ENCODE measurements at places on chromosomes 5 and 9.

GRCh38 chr5:79105868-79106267 lies 5.7 kb upstream of the BHMT start:
- no peak for DNase-seq

GRCh38 chr5:79707535-79707934 lies 17.9 kb downstream of the CMYA5 start:
- DNase-seq: no peak

- no peak for DNase-seq
Observed at GRCh38 chr5:165914456-165914855, 2377.0 kb upstream of the WWC1 start.

- DNase-seq: peak; percentile 99
Observed at GRCh38 chr5:177425801-177426565, 493 bp upstream of the GRK6 start.

DNA sequence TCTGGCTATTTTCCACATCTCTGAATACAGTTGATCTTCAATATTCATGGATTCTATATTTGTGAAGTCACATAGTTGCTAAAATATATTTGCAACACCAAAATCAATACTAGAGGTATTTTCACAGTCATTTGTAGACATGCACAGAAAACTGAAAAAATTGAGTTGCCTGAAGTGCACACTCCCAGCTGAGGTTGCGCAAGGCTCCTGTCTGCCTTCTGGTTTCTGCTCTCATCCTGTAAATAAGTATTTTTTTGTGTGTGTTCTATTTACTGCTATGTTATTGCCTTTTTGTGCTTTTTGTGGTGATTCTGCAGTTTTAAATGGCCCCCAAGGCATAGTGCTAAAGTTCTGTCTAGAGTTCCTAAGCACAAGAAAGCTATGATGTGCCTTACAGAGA lies 371.1 kb upstream of the GRAMD2B start:
- DNase-seq: no peak

DNA sequence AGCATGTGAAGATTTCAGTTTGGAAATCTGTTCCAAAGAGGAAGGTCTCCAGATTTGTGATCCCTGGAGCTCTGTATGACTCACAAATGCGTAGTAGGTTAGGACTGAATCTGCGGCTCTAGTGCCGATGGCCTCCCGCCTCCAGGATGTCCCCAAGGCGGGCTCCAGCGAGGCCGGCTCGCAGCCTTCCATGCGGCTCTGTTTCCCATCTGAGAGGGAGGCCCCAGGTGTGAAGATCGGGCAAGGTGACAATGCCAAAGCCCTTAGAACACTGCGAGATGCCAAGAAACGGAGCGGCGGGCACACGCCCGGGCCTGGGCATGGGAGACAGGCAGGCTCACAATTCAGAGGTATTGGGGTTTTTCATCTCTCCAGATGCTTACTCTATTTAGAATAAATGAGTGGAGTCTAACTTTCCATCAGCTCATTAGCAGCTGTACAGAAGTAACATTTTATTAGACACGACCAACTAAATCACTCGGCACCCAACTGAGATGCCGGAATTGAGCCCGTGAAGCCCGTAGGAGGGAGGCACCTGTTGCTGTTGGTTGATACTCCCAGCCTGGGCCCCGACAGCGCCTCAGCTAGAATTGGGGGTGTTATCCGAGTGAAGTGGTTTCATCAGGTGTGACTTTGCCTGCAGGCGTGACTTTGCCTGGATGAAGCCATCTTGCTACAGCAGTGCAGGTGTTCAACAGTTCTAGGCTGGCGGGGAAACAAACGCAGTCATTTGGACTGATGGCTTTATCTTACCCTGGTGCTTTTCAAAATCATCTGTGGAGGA lies 7.4 kb upstream of the MRPS2 start:
- DNase-seq: no peak

GRCh38 chr5:7503564-7503963 lies 107.6 kb downstream of the ADCY2 start:
- no peak for DNase-seq

- no peak for DNase-seq
Observed at GRCh38 chr5:158135682-158136179, 276.8 kb upstream of the CLINT1 start.

- no peak for DNase-seq
Observed at GRCh38 chr5:178940569-178941360, at the start of gene ZNF454. TSS of gene ZNF454 (plus strand) at chr5:178941198. CDS start at chr5:178942792, 1,594 bp downstream.

DNA sequence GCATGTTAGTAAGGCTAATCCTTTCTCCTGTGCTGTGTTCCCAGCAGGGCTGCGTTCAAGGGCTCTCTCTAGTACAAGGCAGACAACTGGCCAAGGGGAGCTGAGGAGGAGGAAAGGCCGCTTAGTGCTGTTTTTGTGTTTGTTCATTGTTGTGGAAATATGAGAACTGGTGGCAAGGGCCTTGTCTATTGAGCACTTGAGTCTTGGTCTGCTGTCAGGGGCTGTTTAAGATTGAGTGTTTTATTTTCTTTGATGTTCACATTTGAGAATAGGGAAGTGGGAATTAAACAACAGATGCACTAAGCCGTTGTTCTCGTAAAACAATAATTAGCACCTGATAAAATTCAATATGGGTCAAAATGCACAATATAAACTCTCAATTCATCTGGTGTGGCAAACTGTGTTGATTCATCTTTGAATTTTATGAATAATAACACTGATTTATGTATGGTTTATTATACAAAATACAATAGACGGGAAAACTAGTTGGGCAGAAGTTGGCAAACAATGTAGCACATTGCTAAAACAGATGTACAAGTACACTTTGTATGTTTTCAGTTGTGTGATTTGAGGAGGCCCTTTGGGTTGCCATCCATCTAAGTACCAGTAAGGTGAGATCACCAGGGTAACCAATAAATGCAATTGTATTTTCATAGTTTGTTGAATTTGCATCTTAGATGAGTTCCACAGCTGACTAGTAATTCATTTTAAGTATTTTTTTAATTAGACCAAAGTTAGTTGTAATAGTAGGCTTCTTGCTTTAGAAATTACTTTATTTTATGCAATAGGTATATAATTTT lies 97.6 kb upstream of the GRHPR start:
- no peak for DNase-seq

- no peak for DNase-seq
Observed at GRCh38 chr5:167304834-167305469, 986.5 kb upstream of the WWC1 start.

GRCh38 chr5:176577312-176578176 lies 28.4 kb downstream of the CDHR2 start:
- no peak for DNase-seq

- DNase-seq: no peak
Observed at GRCh38 chr5:56686337-56687195, 128.8 kb upstream of the MAP3K1 start.

- DNase-seq: no peak
Observed at GRCh38 chr5:134979416-134979815, 11.7 kb downstream of the CATSPER3 start.

DNA sequence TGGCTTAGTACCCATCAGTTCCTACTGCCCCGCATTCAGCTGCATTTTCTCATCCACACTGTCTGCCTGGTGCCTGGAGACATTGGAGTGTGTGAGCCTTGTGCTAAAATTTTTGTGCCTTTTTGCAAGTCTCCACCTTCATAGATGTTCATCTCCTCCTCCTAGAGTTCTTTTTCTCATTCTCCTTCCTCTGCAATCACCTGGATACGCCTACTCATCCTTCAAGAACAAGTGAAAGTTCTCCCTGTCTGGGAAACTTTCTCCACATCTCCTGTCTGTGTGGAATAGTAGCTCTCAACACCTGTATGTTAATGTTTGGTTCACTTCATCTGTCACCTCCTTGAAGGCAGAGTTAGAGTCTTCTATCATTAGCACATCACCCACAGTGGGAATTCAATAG lies 125.7 kb upstream of the FBXL17 start:
- DNase-seq: no peak

DNA sequence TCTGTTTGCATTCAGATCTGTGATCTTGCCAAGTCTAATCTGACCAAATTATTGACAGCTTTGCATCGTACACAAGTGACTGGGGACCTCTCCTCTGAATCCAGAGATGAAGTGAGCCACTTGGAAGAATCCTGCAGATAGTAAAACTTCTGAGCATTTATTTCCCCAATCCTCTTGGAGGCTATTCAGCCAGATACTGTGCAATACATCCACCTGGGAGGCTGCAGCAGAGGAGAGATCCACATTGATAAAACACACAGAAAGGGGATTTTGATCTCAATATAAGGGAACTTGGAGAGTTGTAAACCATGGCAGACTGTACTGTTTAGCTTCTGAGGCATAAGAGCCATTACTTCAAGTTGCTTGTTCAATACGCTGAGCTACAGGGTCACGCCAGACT lies 654.6 kb downstream of the MTRR start:
- no peak for DNase-seq

DNA sequence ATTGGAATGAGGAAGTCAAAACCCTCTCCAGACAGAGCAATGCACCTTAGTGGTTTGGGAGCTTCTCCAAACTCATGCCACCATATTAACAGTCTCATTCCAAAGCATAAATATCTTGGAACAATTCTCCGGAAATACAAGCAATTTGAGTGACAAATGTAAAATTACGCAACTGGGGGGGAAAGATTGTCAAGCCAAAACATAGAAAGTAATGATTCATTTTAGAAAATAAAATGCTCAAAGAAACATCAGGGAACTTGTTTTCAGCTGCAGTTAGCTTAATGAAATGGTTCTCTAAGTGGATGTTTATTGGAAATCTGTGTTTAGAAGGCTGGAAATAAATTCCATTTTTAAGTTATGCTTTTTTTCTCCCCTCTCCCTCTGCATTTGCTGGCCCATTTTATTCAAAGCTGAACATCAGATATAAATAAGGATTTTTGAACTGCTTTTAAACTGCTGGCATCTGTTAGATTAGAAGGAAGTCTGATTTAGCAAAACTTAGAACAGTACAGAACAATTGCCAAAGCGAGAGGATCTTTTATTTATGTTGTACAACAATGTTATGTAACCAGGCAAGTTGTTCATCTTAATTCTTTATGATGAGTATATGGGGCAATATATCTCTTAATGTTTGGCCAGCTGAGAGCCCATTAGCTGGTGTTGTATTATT lies 551.9 kb downstream of the PRELID2 start:
- no peak for DNase-seq

GRCh38 chr9:81575956-81576355 lies 113.4 kb downstream of the TLE1 start:
- DNase-seq: no peak

DNA sequence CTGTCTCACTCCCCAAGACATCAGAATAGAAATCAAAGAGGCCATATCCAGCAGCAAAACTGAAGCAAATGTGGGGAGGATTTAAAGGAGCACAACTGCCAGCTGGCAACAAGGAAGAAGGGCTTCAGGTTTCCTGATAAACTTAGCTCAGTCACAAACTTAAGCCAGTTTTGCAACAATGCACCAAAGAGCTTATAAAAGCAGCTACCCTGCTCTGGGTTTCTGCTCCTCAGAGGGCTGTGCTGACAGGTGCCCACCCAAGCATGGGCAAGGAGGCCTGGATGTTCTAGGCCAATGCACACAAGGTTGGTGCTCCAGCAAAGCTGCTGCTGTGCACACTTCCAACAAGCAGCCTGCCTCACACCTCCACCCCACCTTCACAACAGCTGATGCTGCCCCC lies 132.9 kb downstream of the SIL1 start:
- DNase-seq: no peak

- DNase-seq: no peak
Observed at GRCh38 chr9:95505717-95506427, 10.9 kb downstream of the PTCH1 start.

DNA sequence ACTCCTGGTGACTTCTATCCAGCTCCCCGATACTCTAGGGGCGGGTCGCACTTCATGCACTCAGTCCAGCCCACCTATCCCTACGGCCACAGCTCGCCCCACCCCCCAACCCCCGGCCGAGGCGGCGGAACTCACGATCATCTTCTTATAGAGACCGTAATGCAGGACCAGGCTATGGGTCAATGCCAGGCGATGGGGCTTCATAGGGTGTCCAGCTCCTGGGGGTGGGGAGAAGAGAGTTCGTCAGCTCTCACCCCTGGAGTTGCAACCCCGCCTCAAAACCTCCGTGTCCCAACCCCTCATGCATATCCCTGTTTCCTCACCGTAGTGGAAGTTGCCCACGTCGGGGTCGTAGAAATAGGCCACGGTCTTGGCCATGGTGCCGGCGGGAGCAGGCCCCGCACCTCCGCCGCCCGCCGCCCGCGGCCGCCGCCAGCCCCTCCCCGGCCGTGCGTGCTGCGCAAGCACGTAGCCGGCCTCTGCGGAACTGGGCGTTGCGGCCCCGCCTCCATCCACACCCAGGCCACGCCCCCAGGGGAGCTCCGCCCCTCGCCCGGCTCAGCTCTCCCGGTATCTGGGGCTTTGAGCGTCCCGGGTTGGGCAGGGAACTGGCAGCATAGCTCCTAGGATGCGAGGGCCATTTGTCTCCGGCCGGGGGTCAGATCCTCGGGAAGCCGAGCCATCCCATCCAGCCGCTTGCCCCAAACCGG lies at the start of the genes HDAC3 and RELL2:
HDAC3 (minus strand) TSS at position 437 of the 710 bp plus-strand sequence; CDS start at position 378, 59 bp downstream.
RELL2 (plus strand) TSS at position 585 of the 710 bp plus-strand sequence. CDS start 1,229 bp downstream, outside the sequence.
- DNase-seq: peak; percentile 96

DNA sequence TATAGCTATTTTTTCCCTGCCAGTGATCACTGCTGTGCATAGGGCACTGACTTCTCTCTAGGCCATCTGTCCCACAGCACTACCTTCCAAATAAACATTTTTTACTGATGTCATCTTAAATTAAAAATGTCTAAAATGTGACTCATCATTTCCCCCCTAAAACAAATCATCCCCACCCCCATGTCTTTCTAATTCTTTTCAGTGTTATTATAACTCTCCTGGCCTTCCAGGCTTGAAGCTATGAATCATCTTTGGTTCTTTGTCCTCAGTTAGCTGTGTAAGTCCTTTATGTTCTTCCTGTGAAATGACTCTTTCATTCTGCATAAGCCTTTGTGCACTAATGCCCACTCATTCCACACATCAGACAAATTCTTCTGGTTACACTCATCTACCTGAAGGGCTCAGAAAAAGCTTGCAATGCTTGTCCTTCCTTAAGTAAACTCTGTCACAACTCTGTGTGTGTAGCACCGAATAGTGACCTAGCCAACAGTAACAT lies 78.1 kb downstream of the CFAP95 start:
- DNase-seq: no peak

GRCh38 chr5:71457106-71457505 lies 1.7 kb downstream of the BDP1 start:
- no peak for DNase-seq

DNA sequence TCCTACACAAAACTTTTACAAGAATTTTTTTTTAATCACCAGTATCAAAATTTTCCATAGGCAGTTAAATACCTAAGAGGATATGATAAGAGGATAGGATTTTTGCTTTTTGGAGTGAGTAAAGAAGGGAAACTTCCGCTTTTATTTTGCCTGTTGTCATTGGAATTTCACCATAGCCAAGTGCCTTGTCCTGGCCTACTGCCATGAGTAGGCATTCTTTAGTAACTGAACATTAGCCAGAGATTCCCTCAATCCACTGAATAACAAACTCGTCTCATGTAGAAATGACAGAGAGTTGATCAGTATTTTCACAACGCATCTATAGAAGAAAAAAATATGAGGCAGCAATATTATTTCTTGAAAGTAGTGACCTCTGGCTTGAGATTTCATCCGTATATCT lies 289.6 kb upstream of the ADAMTSL1 start:
- DNase-seq: no peak

Data from stimulated activated CD4-positive, alpha-beta T cell treated with anti-CD3 and anti-CD28 coated beads, Interleukin-2, amount 100 ng/mL, for 24 hours (primary cell).